ENCODE measurements at places on chromosomes 2 and 18. TPM values are rescaled to one million over a fixed set of nuclear protein-coding genes. Genes with fewer than 3 reads are reported as not detected.

- H3K4me3 ChIP-seq = no peak overlapping the region
- H3K36me3 ChIP-seq = no peaks in the 10 kb centered on the region
- no peak for DNase-seq
- H3K27ac ChIP-seq = no peak overlapping the region
Observed at GRCh38 chr18:69127873-69128500, 272.7 kb upstream of the DOK6 start.

GRCh38 chr2:197157879-197158537, 152.6 kb downstream of the ANKRD44 start:
- no peak for DNase-seq
- H3K36me3 ChIP-seq = no peaks in the 10 kb centered on the region
- no peak overlapping the region for H3K4me3 ChIP-seq
- peaks cover 16% of the 10 kb centered on the region for H3K4me1 ChIP-seq
- H3K27me3 ChIP-seq = no peaks in the 10 kb centered on the region
- H3K27ac ChIP-seq = peak overlapping the region; percentile 58

DNA sequence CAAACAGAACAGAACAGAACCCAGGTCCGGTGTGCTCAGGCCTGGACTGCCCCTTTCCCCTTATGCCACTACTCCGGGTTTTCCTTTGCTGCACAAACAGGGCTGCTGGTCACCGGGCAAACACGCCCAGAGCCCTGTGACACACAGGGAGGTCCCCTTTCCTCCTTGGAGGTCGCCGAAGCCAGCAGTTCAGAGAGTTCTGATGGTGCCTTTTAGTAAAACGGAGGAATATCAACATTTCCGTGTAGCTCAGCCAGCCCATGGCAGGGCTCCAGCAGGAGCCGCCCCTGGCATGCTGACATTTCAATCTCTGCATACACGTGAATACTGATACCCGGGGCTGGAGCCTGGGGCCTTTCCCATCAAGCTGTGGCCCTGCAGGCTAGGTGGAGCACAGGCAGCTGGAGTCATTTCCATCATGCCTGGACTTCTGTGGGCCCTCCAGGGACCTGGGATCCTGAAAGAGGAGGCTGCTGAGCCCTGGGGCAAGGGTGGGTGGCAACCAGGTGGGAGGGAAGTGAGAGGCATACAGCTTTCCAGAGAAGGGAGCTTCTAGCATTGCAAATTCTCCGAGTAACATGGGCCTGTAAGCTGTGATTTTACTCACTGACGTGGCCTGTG, 91.4 kb upstream of the PXDN start:
- no peaks in the 10 kb centered on the region for H3K36me3 ChIP-seq
- no peak overlapping the region for H3K27ac ChIP-seq
- DNase-seq = no peak
- no peaks in the 10 kb centered on the region for H3K27me3 ChIP-seq
- no peaks in the 10 kb centered on the region for H3K4me1 ChIP-seq
- no peak overlapping the region for H3K4me3 ChIP-seq

Gene FHL2
- 9.1 TPM for total RNA-seq

GRCh38 chr2:74759986-74760385, 73.9 kb upstream of the HK2 start:
- H3K4me3 ChIP-seq = no peak overlapping the region
- no peaks in the 10 kb centered on the region for H3K36me3 ChIP-seq
- H3K4me1 ChIP-seq = peaks cover 8% of the 10 kb centered on the region
- no peak for DNase-seq
- no peak overlapping the region for H3K27ac ChIP-seq

Gene NPHP1
- 0.79 TPM for total RNA-seq

GRCh38 chr18:46423226-46423805, 233.7 kb downstream of the LOXHD1 start:
- H3K4me3 ChIP-seq = no peak overlapping the region
- H3K36me3 ChIP-seq = no peaks in the 10 kb centered on the region
- H3K27me3 ChIP-seq = no peaks in the 10 kb centered on the region
- H3K4me1 ChIP-seq = peaks cover 11% of the 10 kb centered on the region
- no peak for DNase-seq

DNA sequence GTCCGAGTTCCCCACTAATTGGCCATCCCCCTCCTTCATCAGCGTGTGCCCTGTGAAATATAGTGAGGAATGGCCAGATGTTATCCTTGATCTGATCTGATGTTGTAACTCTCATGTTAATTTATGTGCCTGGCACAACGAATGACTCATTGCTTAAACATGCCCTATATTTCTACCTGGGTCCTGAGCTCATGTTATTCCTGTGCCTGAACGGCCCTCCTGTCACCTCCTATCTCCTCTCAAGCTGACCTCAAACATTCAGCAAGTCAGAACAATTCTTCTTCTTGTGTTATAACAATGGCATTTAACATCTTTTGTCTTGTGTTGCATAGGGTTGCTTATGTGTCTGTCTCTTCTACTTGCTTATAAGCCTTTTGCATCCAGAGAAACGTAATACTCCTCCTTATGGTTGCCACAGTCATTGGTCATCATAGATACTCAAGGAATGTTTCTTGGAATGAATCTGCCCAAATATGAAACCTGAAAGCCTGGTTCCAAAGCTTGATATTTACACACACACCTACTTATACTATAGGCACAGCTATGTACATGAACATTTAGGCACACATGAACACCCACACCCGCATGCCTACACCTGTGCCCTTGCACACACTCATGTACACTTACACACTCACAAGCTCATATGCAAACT, 80.2 kb upstream of the PHLPP1 start:
- no peak overlapping the region for H3K4me3 ChIP-seq
- DNase-seq = no peak
- H3K27me3 ChIP-seq = no peaks in the 10 kb centered on the region
- H3K27ac ChIP-seq = no peak overlapping the region
- H3K36me3 ChIP-seq = no peaks in the 10 kb centered on the region
